Activated CD4-positive, alpha-beta memory T cell treated with anti-CD3 and anti-CD28 coated beads for 36 hours (primary cell): ENCODE measurements at places on chromosomes 3 and 15. TPM values are rescaled to one million over a fixed set of nuclear protein-coding genes. Genes with fewer than 3 reads are reported as not detected.

- H3K36me3 ChIP-seq, result no peaks in the 10 kb centered on the region
- H3K4me1 ChIP-seq, result no peaks in the 10 kb centered on the region
- H3K4me3 ChIP-seq, result no peak overlapping the region
Observed at GRCh38 chr15:100733101-100733842, 130.9 kb downstream of the ASB7 start.

- no peak for DNase-seq
- no peak overlapping the region for H3K27ac ChIP-seq
- peaks cover 11% of the 10 kb centered on the region for H3K27me3 ChIP-seq
- H3K36me3 ChIP-seq, result no peaks in the 10 kb centered on the region
Observed at GRCh38 chr3:16589867-16590624, 15.2 kb downstream of the DAZL start.

GRCh38 chr15:29678504-29679034 is 143.7 kb downstream of the TJP1 start:
- no peak for DNase-seq
- H3K4me1 ChIP-seq, result no peaks in the 10 kb centered on the region
- peaks cover 24% of the 10 kb centered on the region for H3K27me3 ChIP-seq

DNA sequence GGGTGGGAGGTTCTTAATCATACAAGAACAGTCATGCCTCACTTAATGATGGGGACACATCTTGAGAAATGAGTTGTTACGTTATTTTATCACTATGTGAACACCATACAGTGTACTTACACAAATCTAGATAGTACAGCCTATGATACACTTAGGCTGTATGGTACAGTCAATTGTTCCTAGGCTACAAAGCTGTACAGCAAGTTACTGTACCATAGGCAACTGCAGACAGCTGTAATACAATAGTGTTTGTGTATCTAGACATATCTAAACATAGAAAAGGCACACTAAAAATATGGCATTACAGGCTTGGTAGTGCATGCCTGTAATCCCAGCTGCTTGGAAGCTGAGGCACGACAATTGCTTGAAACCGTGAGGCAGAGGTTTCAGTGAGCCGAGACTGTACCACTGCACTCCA is 55.7 kb upstream of the PLXND1 start:
- no peak for DNase-seq
- H3K36me3 ChIP-seq, result peaks cover 2% of the 10 kb centered on the region
- H3K27ac ChIP-seq, result no peak overlapping the region
- H3K27me3 ChIP-seq, result no peaks in the 10 kb centered on the region
- peaks cover 11% of the 10 kb centered on the region for H3K4me1 ChIP-seq

DNA sequence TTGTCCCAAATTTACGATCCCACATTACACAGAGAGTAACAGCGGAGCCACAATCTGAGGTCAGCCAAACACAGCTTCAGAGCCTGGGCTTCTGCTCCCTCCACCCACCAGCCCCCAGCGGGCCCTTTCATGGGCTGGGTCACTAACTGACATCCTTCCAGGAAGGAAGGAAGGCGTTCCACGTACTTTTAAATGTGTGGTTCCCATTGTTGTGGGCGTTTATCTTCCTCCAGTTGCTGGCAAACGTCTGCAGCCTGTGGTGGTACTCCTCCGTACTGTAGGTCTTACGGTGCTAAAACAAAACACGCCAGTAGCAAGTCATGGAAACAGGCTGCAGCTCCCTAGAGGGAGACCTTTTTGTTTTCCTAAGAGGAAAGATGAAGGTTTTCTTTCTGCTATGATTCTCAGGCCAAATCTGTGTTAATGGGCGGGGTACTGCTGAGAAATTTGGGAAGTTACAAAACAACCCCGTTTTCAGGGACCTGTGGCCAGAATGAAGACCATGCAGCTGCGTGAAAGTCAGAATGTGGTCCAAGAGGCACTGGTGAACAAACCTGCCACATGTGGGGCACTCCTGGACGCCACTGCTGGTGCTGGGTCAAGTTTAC is 7.6 kb downstream of the CTSH start:
- H3K27me3 ChIP-seq, result no peaks in the 10 kb centered on the region
- peaks cover 49% of the 10 kb centered on the region for H3K4me1 ChIP-seq
- H3K27ac ChIP-seq, result peak overlapping the region; percentile 85

GRCh38 chr3:153756816-153757215 is 364.4 kb upstream of the ARHGEF26 start:
- H3K4me1 ChIP-seq, result no peaks in the 10 kb centered on the region
- no peak for DNase-seq
- no peak overlapping the region for H3K4me3 ChIP-seq
- H3K27ac ChIP-seq, result no peak overlapping the region
- H3K36me3 ChIP-seq, result no peaks in the 10 kb centered on the region

MYO5C gene
- 0.50 TPM for total RNA-seq
